ENCODE measurements at places on chromosomes 3 and 15. TPM values are rescaled to one million over a fixed set of nuclear protein-coding genes. Genes with fewer than 3 reads are reported as not detected.

DNA sequence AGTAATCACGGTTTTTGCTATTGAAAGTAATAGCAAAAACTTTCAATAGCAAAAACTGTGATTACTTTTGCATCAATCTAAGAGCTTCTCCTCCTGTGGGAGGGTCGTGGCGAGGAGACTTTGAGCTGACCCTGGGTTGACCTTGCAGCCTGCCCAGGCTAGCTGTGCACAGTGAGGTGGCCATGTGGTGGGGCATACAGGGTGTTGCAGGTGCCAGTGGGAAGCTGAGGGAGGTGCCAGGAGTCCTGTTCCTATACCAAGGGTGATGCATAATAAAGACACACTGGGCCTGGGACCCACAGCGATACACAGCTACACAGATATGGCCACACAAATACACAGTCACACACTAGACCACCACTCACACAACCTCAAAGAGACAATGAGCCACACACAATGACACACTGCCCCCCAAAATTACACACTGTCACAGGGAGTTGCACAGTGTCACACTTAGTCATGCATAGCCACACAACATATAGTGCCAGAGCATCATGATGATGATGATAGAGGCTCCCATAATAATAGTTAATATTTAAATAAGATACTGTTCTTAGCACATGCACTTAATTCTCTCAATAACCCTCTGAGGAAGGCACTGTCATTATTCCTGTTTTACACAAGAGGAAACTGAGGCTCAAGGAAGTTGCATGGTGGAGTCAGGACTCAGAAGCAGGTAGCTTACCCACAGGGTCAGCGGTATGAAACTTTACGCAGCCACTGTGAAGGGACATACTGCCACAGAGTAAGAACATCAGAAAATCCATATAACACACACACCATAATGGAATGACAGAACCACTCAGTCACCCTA lies 6.3 kb downstream of the PLCD1 start:
- DNase-seq = no peak

GRCh38 chr3:64355401-64355807 lies 130.1 kb upstream of the PRICKLE2 start:
- DNase-seq = no peak

DNA sequence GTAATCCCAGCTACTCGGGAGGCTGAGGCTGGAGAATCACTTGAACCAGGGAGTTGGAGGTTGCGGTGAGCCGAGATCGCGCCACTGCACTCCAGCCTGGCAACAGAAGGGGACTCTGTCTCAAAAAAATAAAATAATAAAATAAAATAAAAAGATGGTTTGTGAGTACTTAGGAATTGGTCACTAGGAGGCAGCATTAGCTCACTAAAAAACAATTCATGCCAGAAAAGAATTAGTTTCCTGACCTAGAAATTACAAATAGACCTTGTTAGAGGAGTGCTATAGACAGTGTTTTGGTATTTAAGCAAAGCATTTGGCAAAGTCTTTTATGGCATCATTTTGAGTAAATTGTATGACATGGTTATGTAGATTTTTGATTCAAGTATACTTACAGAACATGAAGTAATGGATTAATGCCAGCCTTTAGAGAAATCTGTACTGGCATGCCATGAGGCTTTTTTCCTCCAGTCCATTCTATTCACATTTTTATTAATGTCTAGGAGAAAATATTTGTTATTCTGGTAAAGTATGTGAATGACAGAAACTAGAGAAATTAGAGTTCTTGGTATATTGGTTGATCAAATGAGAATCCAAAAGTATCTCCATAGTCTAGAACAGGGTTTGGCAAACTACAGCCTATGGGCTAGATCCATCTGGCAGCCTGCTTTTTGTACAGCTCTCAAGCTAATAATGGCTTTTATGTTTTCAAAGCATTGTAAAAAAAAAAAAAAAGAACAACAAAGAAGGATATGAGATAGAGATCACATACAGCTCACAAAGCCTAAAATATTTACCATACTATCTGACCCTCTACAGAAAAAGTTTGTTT lies 81.6 kb downstream of the LRRC49 start:
- DNase-seq = peak; percentile 18

DNA sequence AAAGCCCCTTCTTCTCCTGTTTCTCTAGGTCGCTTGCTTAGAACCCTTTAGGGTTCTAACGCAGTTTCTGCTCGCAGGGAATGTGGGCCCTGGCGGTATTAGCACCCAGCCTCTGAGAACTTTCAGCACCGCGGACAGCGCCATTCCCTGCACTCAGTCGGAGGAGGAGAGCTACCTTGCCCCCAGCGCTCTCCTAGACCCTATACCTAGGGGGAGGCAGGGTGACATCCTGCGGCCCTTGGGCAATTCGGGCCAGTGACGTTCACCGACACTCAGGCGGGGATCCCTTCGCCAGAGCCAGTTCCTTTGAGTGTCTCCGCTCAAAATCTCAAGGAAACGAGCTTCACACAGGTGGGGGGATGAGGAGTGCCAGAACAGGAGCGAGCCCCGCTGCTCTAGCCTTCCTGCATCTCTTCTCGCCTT lies 1.3 kb downstream of the SLC7A14 start:
- peak; percentile 37 for DNase-seq

GRCh38 chr3:160103397-160103796 lies 114.8 kb downstream of the IL12A start:
- DNase-seq = no peak

DNA sequence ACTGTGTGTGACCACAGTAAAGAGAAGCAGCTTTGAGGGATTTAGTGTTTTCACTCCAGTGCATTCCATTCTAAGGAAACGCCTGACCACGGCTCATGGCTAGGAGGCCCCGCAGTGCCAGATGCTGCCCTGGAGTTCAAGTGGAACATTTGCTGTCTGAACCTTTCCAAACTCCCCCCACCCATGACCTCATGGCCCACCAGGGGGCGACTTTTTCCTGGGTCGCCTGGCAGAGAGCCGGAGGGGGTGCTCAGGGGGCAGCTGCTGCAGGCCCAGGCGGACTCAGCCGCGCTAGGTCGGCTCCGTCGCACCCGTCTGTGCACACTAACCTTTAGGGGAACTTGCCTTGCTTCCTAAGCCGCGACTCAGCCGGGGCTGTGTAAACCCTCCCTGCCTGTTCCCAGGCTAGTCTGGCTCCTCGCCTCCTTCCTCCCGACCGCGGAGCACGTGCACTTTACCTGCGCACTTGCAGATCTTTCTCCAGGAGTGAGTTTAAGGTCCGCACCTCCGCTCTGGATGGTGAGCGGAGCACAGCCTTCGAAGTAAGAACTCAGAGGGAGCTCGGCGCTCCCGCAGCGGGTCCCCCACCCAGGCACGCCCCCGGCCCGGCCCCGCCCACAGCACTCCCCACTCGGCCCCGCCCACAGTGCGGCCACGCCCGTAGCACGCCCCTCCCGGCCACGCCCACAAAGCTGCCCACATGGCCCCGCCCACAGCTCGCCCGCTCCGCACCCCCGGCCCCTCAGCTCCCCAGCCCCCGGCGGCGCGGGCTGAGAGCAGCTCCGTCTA lies at the start of gene OCA2:
OCA2 (minus strand) TSS at position 550 of the 789 bp plus-strand sequence. CDS start 17,441 bp downstream, outside the sequence.
- peak; percentile 51 for DNase-seq

DNA sequence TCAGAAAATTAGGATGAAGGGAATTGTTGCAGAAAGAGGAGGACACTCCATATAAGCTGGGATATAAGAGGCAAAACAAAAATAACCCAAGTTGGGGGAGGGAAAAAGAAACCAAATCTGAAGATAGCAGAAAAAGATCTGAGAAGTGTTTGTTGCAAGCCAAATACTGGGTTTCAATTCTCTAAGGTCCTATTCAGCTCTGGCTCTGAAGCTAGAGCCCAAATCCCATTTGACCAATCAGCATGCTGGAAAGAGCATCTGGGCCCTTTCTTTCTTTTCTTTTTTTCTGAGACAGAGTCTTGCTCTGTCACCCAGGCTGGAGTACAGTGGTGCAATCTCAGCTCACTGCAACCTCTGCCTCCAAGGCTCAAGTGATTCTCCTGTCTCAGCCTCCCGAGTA lies 17.3 kb downstream of the IGDCC3 start:
- no peak for DNase-seq

GRCh38 chr3:194800002-194800401 lies 114.3 kb downstream of the FAM43A start:
- no peak for DNase-seq

GRCh38 chr3:152083135-152083534 lies 185.6 kb upstream of the MBNL1 start:
- DNase-seq = no peak

DNA sequence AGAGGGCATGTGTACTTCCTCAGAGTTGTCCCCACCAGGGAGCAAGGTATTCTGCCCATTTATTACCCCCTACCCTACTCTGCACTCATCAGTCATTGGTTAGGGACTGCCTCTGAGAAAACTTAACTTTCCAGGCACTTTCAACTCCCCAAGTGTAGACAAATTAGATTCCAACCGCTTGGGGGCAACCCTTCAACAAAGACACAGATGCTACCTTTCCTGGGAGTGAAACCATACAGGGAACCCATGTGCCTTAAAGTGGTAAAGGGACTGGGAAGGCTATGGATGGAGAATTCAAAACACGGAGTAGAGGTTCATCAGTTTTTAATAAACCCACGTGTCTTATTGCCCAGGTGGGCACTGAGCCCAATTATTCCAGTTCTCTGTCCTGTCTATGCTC lies 19.4 kb upstream of the UBE2E2 start:
- peak; percentile 43 for DNase-seq

- DNase-seq = no peak
Observed at GRCh38 chr15:95252404-95252803, 1021.0 kb downstream of the MCTP2 start.

DNA sequence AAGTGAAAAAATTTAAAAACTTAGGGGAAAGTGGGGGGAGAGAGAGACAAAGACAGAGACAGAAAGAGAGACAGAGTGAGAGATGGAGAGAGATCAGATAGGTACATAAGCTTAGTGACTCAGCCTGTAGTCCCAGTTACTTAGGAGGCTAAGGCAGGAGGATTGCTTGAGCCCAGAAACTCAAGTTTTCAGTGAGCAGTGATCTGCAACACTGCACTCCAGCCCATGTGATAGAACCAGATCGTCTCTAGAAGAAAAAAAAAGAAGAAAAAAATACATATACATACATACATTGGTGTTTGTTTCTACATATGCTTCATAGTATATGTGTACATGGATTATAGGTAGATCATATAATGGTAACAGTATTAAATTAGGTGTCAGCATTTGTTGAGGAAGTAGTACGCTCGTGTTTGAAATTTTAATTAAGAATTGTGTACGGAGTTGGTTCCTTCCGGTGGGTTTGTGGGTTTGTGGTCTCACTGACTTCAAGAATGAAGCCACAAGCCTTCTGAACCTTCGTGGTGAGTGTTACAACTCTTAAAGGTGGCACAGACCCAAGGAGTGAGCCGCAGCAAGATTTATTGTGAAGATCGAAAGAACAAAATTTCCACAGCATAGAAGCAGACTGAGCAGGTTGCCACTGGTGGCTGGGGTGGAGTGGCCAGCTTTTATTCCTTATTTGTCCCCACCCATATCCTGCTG lies 38.3 kb upstream of the SNRPN start:
- no peak for DNase-seq

DNA sequence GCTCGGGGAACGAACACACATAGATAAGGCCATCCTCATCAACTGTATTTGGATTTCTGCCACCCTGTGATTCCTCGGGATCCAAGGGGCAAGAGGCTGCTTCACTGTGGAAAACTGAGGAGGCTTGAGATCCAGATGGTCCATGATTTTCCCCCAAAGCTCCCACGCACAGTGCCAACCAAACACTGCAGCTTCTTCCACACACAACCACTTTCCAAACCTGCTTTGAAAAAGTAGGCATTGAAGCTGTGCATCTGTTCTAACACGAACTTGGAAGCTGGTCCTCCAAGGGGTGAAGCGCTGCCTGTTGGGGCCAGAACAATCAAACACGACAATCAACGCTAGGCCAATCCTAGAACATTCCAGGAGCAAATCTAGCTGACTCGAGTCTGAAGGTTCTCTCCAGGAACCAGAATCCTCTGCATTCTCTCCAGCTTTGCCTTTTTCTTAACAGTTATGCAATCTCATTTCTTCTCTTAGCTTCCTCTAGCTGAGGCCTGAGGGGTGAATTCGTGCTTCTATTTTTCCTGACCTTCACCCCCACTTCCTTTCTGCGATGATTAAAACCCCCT lies 104.4 kb downstream of the LRRK1 start:
- DNase-seq = no peak

- DNase-seq = no peak
Observed at GRCh38 chr3:174376346-174376745, 482.8 kb upstream of the NAALADL2 start.

DNA sequence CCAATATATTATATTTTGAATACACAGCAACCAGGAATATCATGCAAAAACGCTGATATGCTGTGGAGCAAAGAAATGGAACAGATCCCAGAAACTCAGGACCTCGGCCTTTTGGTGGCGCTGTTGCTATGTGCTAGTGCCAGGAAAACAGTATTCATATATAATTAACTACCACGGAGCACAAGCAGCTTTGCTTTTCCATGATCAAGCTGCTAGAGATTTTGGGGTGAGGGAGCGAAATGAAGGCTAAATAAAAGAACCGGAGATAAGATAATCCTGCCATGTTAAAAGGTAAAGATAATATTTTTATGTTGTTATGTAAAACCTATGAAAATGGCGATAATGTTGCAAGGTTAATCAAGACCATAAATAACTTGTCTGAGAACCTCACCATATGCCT lies 157.7 kb upstream of the FAM3D start:
- peak; percentile 30 for DNase-seq

- DNase-seq = no peak
Observed at GRCh38 chr15:72671525-72671924, 14.5 kb downstream of the HIGD2B start.

The SLC24A1 gene
- total RNA-seq = 8.3 TPM

The GOLGA8S gene
- not detected for total RNA-seq

The SLC6A11 gene
- 34.5 TPM for total RNA-seq

The SAMD7 gene
- total RNA-seq = not detected

The GHRL gene
- 0.09 TPM for total RNA-seq

The ANKRD34C gene
- total RNA-seq = not detected

The GPR27 gene
- not detected for total RNA-seq
